ENCODE measurements at places on chromosomes 4 and X.

DNA sequence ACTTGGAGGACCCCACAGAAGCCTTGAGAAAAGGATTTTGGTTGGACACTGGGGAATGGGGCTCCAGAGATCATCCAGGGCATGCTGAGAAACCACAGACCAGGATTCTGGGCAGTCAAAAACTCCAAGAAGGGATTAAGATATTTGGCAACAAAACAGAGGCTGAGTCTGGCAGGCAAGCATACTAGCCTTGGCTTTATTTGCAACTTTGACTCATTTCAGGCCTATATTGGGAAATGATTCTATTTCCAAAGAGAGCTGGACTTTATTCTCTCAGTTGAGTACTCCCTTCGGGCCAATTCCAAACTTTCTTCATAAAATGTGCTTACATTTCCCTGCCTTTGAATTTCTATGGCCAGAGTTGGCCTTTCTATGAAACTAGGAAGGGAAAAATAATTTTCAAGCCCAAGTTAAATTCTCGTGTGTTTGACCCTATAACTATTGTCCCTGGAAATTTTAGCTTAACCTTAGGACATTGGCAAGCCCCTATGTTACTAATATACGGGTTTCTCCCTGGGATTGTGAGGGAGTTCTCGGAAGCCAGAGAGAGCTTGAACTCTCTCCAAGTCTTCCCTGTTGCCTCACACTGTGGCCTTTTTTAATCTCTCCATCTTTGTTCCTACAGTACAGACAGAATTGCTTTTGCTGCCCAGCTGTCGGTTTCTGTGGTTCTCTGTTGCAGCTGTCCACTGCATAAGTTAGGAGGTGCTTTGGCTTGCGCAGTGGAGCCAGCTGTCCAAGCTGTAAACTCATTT, 112.6 kb upstream of the FAM9A start:
- peak; percentile 32 for DNase-seq

DNA sequence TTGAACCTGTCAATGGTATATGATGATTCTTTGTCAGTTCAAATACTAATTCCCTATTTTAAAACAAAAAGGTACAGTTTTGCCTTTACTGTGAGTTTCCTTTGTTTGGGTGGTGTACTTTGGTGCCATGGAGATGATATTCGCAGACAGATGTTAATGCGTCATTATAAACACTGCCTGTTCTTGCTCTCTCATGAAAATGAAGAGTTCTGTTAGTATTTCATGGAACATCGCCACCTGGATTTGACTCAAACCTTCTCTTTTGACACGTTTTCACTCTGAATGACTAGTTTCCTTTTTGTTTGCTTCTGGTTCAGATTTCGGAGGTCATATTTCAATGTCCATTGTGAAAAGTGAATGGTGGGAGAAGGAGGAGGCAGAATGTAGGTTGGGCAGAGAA, 6.9 kb upstream of the CTSO start:
- peak; percentile 14 for DNase-seq

DNA sequence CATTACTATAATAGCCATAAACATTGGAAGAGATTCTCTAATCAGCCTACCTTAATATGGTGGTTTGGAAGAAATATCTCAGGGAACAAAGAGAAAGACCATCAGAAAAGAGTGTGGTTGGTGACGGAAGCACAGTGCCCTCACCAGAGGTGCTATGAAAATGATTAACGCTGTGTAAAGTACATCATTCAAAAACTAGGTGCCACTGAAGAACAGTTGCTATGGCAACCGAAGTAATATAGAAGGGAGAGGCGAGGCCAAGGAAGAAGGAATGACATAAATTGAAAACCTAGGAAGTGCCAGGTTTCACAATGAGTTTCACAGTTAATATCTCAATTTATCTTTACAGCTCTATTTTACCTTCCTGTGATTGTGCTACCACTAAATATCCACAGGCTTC, 57.0 kb upstream of the ARSJ start:
- no peak for DNase-seq

- DNase-seq = no peak
Observed at GRCh38 chrX:108419401-108419800, 18.8 kb downstream of the COL4A6 start.

GRCh38 chr4:60897415-60897814, 302.7 kb upstream of the ADGRL3 start:
- DNase-seq = no peak

Data from AG09319 (cell line).